CD4-positive, alpha-beta T cell treated with Interleukin-4 for 1 hour (primary cell): ENCODE measurements at places on chromosomes 2 and 18.

DNA sequence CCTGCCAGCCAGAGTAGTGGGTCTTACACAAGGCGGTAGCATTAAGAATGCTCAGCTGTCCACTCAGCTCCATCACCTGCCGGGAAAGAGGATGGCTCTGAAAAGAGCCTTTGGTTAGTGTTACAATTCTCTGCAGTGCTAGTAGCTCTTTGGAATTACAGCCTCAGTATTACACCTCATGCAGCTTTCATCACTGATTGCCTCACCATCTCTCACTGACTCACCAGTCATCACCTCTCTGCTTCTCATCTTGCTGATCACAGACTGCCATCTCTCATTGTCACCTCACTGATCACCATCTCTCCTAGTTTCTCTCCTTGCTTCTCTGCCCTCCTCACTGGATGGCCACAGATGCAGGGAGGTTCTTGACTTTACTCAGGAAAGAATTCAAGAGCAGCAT is 573.5 kb upstream of the SETBP1 start:
- no peak for DNase-seq

DNA sequence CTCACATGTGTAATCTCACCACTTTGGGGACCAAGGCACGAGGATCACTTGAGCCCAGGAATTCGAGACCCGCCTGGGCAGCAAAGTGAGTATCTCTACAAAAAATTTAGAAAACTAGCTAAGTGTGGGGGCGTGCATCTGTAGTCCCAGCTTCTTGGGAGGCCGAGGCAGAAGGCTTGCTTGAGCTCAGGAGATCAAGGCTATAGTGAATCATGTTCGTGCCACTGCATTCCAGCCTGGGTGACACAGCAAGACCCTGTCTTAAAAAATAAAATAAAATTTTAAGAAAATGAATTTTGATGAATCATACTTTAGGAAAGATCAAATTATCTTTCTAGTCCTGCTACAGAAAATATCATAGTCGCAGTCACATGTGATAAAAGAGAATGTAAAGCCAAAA is 46.9 kb downstream of the CABYR start:
- DNase-seq: no peak

- DNase-seq: no peak
These were observed 23.0 kb upstream of the ARHGEF4 start for GRCh38 chr2:130813722-130814121.

DNA sequence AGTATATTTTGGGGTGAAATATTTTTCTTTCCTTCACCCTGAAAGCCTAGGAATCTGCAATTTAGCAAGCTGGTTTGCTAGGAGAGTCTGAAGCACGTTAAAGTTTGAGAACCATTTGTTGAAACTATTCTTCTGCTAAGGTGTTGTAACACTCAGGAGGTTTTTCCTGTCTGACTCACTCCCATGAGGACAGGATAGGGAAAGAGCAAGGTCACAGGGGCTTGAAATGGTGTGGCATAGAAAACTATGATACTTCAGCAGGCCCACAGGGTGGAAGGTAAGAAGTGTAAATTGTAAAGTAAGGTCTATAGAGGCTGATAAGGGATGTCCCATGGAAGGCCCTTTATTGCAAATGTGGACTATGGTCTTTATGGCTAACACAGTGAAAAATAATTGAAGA is 177.7 kb upstream of the ZC3H15 start:
- DNase-seq: no peak

- DNase-seq: no peak
These were observed 213.3 kb upstream of the MMADHC start for GRCh38 chr2:149800624-149801542.

DNA sequence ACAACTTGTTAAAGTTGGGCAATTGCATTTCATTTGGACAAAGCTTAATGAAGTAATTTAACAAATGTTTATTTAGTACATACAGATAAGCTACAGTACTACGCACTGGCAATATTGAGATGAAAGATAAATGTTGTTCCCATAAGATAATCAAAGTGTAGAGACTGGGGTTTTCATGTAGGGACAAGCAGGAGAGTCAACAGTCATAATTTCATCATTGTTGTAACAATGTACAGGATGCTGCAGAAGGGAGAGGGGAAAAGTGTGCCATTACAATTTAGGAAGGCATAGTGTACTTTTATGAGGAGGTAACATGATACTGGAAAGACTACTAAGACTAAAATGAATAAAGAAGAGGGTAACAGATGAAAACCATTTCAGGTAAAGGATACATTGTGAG is 441.6 kb downstream of the ERBB4 start:
- no peak for DNase-seq

GRCh38 chr2:40642237-40642636 is 190.3 kb upstream of the SLC8A1 start:
- no peak for DNase-seq

DNA sequence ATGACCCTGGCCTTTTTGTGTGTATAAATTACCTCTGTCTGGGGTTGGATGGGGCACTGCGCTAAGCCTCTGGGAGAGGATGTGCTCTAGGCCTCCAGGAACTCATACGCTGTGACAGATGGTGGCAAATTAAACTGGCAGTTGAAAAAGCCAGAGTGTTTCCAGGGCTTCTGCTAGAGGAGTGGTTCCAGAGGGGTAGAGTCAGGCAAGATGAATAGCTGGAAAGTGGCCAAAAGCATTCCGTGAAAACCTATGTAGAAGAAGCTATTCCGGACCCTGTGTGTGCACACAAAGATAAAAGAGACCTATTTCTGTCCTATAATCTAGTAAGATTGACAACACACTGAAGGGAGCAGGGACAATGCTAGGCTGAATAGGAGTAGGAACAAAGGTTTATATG is 84.8 kb downstream of the ACTR3 start:
- DNase-seq: no peak

GRCh38 chr2:219507581-219508443 is 6.5 kb upstream of the ASIC4 start:
- no peak for DNase-seq

- no peak for DNase-seq
These were observed 175.9 kb upstream of the COPS8 start for GRCh38 chr2:236909802-236910201.

DNA sequence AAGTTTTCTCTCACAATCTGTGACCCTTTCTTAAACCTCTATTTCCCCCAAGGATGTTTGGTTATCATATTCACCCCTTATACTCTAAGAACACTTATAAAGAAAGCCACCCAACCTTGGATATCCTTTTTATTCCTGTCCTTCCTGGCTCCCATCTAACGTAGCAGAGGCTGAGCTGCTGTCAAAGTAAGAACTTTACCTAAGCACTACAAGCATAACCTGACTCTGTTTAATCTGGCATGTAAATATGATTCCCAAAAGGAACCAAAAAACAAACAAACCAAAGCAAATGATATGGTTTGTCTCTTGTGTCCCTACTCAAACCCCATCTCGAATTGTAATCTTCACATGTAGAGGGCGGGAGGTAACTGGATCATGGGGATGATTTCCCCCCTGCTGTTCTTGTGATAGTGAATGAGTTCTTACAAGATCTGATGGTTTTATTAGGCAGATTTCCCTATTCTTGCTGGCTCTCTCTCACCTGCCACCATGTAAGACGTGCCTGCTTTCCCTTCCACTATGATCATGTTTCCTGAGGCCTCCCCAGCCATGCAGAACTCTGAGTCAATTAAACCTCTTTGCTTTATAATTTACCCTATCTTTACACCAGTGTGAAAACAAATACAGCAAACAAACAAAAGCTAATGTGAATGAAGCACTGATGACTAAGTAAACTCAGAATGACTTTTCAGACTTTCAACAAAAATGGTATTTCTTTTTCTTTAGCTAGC is 72.7 kb upstream of the SPOPL start:
- no peak for DNase-seq

GRCh38 chr2:208279236-208279635 is 13.2 kb downstream of the PIKFYVE start:
- no peak for DNase-seq

- no peak for DNase-seq
These were observed 88.4 kb upstream of the MGAT4A start for GRCh38 chr2:98819231-98819766.

DNA sequence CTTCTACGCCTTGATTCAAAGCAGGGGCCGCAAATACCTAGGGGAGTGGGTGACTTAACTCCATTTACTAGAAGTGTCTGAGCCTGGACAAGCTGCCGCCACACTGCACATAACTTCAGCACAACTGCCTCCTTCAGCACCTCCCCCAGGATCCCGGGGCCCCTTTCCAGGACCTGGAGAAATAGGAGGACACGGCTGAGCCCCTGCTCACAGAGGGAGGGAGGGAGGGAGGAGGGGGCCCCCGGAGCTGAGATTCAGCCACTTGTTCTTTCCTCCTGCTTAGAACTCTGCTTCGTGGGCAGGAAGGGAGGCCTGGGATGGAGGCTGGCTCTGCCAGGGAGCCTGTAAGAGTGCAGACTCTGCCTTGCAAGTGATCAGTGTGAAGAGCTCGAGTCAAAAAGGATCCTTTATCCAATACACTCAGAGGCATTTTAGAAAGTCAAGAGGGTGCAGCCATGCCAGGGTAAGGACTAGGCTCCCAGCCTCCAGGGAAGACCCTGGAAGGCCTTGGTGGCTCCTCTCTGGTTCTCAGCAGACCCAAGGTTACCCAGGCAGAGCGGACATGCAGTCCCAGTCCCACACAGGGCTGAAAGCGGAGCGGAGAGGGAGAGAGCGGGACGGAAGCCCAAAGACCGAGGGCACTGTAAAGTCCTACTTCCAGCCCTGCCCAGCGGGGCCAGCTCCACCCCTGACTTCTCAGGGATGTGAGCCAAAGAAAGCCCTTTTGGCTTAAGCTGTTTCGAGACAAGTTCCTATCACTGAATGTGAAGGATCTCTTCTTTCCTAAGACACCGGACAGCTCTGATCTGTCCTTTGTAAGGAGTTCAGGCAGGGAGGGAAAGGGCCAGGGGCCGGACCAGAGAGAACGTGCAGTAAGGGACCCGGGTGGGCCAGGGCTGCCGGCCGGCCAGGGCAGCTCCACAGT is 8.6 kb upstream of the ARMC9 start:
- DNase-seq: no peak

DNA sequence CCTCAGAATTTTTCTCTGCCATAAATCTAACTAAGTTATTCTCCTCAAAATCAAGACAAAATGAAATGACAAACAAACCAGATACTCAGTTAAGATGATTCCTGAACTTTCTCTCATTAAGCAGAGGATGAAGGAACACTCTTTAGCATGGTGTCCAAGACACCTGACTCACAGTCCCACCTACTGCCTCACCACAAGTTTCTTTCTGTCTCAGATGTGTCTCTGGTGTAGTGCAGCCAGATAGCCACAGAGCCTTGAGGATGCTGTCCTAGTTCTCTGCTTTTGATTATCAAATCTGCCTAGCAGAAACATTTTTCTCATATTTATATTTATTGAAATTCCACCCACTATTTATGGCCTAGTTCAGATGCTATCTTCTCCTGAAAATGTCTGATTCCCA is 103.6 kb upstream of the TMEM200C start:
- DNase-seq: no peak

- no peak for DNase-seq
These were observed 113.1 kb upstream of the RAB12 start for GRCh38 chr18:8496186-8496585.

DNA sequence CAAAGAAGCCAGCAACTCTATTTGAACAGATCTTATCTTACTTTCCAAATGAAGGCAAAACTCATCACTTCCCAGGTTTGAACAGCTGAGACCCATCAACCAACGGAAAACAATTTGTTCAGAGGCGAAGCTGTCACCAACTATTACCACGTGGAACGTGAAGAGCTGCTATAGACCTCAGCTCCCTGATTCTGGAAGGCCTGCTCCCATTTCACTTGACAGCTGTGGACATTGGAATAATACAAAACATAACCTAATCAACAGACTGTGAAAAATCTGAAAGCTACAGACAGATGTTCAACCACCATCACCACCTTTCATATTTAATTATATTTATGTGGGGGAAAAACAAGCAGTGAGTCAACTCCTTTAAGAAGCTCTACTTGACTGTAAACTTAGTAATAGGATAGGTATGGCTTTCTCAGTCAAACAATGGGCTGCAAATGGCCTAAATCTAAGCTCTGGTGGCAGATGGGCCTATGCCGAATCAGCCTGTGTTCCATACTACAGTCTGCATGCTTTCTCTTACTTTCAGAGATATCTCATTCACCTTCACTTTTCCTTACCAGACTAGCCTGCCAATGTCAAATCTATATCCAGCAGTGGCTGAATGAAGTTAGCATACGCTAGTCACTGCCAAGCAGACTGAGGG is 896.4 kb downstream of the TDRD15 start:
- DNase-seq: no peak

DNA sequence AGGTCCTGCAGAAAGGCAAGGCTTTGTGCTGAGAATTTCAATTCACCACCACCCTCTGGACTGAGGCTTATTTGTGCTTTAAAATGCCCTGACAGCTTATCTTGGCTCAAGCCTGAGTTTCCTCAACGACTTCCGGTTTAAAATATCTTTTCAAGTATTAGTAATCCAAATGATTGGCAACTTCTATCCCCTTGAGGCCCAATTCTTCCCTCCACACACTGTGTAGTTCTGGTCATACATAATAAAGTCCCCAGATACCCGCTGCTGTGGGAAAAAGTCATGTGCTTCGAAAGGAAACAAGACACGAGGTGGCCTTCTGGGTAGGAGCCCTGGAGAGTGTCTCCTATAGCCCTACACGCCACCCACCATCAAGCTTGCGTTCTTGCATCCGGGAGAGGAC is 393.4 kb downstream of the ALK start:
- no peak for DNase-seq

DNA sequence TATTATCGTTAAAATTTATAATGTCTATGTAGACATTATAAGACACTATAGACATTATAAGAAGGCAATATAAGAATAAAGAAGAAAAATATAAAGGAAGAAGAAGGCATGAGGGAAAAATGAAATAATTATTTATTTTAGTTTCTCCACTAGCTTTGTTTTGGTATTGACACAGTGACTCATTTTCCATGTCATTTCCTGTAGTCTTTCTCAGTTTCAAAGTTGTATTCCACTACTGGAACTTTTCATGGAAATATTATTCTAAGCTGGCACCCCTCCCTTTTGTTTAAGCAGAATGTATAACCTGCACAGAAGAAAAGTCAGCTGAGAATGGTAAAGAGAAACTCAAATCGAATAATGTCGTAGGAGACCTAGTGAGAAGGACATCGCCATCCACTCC is 234.2 kb upstream of the NETO1 start:
- no peak for DNase-seq

DNA sequence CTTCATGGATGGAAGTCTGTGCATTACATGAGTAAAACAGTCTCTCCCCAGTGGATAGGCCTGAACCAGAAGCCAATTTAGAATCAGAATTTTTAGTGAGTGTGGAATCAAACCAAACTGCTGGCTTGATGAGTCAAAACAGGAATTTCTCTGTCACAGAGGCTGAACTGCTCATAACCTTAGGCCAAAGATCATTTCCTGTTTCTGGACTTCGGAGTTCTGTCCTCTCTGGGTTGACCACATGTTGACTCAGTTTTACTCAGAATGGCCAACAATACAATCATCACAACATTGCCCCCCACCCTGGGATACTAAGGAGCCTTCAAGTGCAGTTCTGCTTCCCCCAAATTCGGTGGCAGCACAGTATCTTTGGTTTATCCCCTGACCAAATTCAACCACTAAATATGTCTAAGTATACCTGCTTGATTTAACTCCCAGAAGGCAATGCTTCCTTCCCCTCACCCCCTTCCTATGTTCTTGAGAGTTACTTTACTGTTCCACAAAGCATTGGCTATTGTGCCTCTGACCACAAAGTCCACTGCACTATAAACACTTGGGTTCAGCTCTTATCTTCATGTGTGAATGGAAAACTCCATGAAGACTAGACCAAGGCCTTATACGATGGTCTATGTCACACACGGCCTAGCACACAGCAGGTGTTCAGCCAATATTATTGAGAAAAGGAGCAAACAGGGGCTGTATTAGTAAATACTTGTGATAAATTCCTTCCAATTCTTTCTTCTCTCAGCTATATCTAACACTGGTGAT is 67.8 kb downstream of the NXPH2 start:
- no peak for DNase-seq
